Activated naive CD8-positive, alpha-beta T cell treated with anti-CD3 and anti-CD28 coated beads, Interleukin-2, amount 50 U/mL, for 24 hours (primary cell): ENCODE measurements at places on chromosomes 7 and 10.

- DNase-seq = no peak
These were observed 143.9 kb upstream of the MGMT start for GRCh38 chr10:129322933-129323820.

- DNase-seq = peak; percentile 84
These were observed 98.8 kb downstream of the CHST15 start for GRCh38 chr10:123994417-123995081.

- no peak for DNase-seq
These were observed 259.5 kb upstream of the LRRN3 start for GRCh38 chr7:110831419-110831818.

GRCh38 chr10:89392974-89393373 is 551 bp downstream of the IFIT1 start:
- no peak for DNase-seq

GRCh38 chr10:9860045-9860444 is 1157.6 kb upstream of the CELF2 start:
- DNase-seq = no peak

- no peak for DNase-seq
These were observed 5.6 kb downstream of the AKR1B15 start for GRCh38 chr7:134554417-134554966.

DNA sequence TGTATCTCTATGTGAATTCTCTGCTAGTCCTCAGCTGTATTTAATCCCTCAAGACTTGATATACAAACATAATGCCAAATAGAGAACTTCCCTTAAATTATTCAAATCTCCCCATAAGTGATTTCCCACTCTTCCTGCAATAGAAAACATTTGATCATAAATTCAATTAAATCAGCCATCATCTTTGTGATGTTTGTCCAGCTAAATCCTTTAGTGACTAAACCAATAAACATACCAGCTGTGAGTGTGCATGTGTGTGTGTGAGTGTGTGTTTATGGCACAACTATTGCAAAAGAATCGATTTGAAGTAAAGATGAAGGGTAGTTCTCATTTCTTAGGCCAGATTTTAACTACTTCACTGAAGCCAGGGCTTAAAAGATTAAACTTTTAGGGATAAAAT is 175.5 kb upstream of the FZD1 start:
- no peak for DNase-seq

- DNase-seq = no peak
These were observed 174.0 kb upstream of the KCTD7 start for GRCh38 chr7:66454600-66455225.

DNA sequence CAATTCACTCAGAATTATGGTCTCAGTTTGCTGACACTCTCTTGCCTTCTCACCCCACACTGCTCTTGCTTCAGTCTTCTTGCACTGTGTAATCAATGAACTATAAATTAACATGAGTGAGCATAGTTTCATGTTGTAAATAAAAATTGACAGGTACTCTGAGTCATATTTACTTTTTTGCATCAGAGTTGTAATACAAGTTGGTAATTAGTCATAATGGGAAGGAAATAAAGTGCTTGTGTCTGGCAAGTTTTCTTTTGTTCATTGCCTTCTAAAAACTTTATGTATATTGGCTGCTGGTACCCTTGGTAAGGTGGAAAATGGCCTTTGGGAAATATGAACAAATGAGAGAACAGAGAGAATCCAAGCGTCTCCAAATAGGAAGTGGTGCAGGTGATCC is 169.3 kb upstream of the MAGI2 start:
- DNase-seq = no peak

- DNase-seq = no peak
These were observed 128.0 kb downstream of the HGF start for GRCh38 chr7:81641873-81642272.

- DNase-seq = no peak
These were observed 10.6 kb downstream of the GPR146 start for GRCh38 chr7:1054861-1055450.

GRCh38 chr10:130065251-130065650 is 45.4 kb downstream of the C10orf143 start:
- no peak for DNase-seq

GRCh38 chr10:28266449-28267224 is 36.2 kb downstream of the MPP7 start:
- no peak for DNase-seq

DNA sequence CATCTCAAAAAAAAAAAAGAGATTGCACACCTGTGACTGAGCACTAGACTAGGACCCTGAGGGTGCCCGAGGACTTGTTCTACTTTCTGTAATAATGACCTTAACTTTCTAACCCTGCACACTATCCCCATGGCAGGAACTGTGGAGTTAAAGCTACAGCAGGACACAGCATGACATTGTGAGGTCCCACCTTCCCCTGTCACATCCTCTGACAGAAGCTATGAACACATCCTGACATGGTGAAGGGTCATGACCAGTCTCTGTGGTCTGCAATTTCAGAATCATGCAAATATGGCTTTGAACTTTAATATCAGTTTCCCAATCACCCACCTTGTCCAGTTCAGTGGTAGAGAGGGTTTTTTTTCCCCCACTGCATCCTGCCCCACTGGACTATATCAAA is 18.5 kb upstream of the SAR1A start:
- no peak for DNase-seq

DNA sequence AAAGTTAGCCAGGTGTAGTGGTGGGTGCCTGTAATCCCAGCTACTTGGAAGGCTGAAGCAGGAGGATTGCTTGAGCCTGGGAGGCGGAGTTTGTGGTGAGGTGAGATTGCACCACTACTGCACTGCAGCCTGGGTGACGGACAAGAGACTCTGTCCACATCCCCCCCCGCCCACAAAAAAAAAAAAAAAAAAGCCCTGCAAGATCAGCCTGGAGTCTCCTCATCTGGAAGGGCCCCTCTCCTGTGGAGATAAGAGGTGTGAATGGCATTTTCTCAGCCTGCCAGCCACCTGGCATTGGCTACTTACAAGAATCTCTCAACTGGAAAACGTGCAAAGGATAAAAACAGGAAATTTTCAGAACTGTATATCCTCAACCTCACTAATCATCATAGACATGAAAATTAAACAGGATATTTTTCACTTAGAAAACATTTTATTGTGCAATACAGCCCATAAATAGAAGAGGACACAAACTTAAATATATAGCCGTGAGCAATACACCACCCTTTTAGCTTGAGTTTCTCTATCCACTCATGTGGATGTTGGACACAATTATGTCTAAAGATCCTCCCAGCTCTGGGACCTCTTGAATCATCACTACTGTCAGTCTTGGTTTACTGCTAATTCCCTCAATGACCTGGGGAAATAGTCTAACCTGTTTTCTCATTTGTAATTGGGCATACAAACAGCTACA is 11.3 kb upstream of the TSPAN15 start:
- no peak for DNase-seq

- DNase-seq = no peak
These were observed 51.0 kb upstream of the NOBOX start for GRCh38 chr7:144454256-144455039.

GRCh38 chr10:70786799-70787415 is 1.7 kb upstream of the TBATA start:
- peak; percentile 20 for DNase-seq

GRCh38 chr7:9201928-9202327 is 768.5 kb downstream of the NXPH1 start:
- DNase-seq = no peak

- no peak for DNase-seq
These were observed 74.1 kb upstream of the ANK3 start for GRCh38 chr10:60463746-60464145.

DNA sequence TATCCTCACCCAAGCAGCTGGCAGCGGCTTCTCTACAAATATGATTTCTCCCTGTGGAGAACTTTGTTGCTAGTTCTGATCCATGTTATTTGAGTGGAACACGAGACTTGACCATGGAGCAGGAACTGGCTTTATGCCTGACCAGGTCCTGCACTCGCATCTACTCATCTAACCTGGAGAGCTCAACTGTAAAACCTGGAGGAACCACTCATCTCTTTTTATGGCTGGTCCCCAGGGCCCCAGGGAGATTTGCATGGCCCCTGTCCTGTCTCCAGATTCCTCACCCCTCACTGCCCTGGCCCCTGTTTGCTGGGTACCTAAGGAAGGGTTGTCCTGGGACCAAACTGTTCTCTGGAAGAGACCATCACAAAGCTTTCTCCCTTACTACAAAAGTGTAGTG is 16.0 kb downstream of the TCAF1 start:
- DNase-seq = no peak
